Thyroid gland (tissue), 4 donors: ENCODE measurements at places on chromosomes 12 and 14. TPM values are rescaled to one million over a fixed set of nuclear protein-coding genes. Genes with fewer than 3 reads are reported as not detected.

GRCh38 chr14:59900556-59900955 is 19.4 kb upstream of the LRRC9 start:
- no peak for DNase-seq

- no peak for DNase-seq
Observed at GRCh38 chr12:47801170-47801903, 18.4 kb downstream of the HDAC7 start.

DNA sequence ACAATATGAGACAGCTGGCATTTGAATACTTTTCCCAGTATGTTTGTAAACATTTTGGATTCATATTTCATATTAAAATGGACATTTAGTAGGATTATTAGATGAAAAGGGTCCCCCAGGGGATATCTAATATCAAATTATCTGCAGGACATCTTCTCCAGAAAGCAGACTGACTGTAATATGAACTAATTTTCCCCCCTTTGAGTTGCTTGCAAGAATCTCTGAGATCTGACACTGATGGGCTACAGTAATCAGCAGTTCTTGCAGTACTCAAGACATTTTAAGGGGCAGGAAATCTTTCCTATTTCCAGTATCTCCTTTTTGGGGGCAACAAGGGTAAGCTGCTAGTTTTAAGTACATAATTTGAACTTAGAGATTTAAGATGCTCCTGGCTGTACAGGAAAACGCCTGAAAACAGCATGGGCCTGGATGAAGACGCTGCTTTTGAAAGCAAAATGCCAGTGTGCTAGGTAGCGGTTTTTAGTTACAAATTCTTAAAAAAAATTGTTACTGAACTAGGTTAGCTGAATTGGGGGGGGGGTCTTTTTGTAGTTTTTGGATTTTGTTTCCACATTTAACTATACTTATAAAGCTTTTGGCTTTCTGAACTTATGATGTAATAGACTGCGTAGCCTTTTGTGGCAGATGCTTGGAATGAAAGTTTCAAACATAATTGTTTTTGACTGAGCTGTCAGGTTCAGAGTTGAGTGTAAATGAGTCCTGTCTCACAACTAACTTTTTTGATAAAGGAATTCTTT is 2.2 kb downstream of the FRMD6 start:
- DNase-seq: no peak

DNA sequence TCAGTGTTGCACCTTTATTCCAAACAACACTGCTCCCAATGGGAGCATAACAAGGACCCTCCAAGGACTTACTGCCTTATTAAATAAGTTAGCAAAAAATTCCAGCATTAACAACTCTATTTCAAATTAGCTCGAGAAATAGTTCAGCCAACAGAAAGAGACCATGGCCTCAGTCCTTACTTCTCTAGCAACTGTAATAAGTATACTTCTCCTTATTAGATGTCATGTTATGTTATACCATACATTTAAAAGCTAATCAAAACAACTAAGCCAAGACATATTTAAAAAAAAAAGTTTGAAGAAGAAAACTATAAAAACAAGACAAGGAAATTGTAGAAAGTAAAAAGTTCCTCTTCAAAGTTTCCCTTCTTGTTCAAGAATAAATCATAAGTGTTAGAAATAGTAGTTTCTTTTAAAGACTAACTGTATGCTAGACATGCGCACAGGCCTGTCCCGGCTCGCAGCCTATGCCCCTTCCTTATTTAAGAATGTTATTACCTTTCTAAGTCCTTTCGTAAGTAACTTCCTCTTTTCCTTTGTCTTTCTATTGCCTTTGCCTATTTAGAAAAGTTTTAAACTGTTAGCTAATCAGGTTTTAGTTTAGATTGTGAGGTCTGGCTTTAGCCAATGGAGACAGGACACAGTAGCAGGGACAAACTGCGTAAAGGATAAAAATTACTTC is 68.6 kb downstream of the RESF1 start:
- no peak for DNase-seq

DNA sequence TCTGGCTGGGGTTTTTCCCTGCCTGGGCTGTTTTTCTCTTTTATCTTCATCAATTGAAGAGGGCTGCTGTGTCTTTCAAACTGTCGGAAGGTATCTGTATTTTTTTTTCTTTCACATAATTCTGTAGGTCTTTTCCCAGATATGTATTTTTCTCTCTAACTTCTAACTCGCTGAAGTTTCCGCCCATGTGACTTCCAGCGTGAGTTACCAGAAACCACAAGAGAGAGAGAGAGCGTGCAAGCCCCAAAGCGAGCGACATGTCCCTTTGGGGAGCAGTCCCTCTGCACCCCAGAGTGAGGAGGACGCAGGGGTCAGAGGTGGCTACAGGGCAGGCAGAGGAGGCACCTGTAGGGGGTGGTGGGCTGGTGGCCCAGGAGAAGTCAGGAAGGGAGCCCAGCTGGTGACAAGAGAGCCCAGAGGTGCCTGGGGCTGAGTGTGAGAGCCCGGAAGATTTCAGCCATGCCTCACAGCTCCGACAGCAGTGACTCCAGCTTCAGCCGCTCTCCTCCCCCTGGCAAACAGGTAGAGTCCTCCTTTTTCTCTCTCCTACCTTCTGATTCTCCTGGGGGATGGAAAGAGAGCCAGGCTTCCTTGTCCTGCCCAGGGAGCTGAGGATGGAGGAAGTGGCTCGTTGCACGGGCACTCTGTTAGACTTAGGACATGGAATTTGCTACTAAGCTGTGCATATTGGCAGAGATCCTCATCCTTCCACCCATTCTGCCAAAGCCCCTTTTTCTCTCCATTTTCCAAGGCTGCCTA is at the start of gene BATF:
Gene BATF (plus strand): TSS at position 246 of the 759 bp plus-strand sequence. CDS start 214 bp downstream, at position 460.
- no peak for DNase-seq

DNA sequence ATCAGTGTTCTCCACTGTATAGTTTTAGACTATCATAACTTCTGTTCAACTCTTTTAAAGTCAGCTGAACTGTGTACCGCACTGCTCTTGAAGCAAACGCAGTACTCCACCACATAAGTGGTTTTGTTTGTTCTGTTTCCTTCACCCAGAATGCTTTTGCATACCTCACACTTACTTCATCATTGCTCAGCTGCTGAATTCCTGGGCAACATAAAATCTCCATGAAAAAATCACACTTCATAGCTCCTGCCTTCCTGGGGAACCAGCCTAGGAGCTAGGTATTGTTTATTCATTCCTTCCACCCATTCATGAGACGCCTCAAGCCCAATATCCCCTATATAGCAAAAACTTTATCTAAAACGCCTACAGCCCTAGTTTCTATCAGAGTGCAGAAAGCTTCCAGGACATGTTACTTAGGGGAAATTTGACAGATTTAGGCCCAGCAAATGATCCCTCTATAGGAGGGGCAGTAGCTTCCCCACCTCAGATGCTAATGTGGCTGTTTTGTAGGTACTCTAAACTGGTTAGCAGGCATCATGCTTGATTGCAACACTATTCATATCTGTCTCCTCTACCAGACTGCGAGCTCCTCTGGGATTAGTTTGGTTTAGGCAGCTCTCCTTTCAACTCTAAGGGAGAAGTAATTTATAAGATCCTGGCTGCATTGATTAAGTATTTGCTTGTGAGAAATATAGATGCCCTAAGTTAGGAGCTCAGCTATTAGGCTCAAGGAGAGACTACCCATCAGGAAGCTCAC is 44.5 kb downstream of the LRRC9 start:
- DNase-seq: no peak

- DNase-seq: no peak
Observed at GRCh38 chr14:39055786-39056474, 47.1 kb downstream of the SEC23A start.

GRCh38 chr12:23930599-23930998 is 18.9 kb downstream of the SOX5 start:
- DNase-seq: no peak

GRCh38 chr14:68391311-68392014 is 401.4 kb downstream of the ZFP36L1 start:
- DNase-seq: no peak

DNA sequence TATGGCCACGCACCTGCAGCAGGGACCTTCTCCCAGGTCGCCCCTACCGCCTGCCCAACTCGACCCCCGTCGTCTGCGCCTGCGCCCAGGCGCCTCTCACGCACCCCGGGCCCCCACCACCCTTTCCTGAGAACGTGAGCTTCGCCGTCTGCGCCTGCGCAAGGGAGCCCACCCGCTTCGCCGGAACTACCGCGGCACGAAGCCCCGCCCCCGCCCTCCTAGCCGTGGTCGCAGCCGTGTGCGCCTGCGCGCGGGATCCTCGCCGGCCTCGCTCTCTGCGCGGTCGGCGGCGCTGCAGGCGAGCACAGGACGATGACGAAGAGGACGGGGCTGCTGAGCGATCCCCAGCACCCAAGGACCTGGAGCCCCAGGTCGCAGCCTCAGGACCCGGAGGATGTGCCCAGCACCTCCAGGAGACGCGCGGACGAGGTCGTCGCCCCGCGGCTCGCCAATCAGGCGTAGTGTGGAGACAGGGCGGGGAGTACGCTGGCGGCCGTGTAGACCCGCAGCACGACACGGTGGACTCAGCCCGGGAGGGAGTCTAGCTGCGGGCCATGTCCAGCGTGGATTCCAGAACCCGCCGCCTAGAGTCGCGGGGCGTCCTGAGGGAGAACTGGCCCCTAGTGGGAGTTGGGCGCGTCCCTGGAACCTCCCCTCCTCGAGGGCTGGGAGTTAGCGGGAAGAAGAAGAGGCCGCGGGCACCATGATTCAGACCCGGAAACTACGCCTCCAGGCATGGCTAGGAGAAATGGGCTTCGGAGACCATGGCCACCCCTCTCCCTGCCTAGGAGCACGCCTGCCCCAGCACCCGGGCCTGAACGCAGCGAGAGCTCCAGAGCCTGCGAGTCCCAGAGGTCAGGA is 1120.8 kb upstream of the TMEM132C start:
- peak; percentile 64 for DNase-seq

GRCh38 chr12:50085615-50086072 is 502 bp downstream of the SMARCD1 start:
- no peak for DNase-seq

DNA sequence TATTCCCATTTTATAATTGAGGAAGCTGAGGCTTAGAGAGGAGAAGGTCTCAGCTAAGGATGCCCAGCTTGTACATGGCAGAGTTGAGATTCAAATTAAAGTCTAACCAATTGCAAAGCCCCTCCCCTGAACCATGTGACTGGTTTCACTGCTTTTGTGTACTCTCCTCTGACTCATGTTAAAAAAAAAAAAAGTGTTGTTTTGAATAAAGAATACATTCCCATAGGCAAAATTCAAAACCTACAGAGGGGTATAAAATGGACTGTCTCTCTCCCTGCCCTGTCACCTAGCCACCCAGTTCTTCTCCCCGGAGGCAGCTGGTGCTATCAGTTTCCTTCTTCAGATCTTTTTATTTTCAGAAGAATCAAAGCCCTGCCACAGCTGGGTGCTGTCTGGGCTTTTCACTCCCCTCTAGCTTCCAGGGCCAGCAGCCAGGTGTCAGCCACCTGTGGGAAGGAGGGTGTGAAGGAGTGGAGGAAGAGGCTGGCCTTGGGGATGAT is 5.4 kb downstream of the PSMD9 start:
- DNase-seq: peak; percentile 57

- DNase-seq: no peak
Observed at GRCh38 chr14:51059032-51059431, 35.9 kb downstream of the TRIM9 start.

GRCh38 chr12:75553836-75554555 is 42.6 kb upstream of the KRR1 start:
- DNase-seq: no peak

C12orf50 gene
- not detected for total RNA-seq

KCNMB4 gene
- 3.5 TPM for total RNA-seq

SLCO1A2 gene
- 0.54 TPM for total RNA-seq

CTDSP2 gene
- 190 TPM for total RNA-seq

PLA2G1B gene
- total RNA-seq: not detected

KRT82 gene
- total RNA-seq: not detected

AP5M1 gene
- total RNA-seq: 48.8 TPM

WSB2 gene
- 92.0 TPM for total RNA-seq

SLC25A21 gene
- 1.4 TPM for total RNA-seq
